ENCODE measurements at places on chromosomes 11 and 22.
A peak's percentile ranks its signal among the peaks of the same experiment; 100 is the strongest.

GRCh38 chr11:112016088-112016764 lies 9.0 kb upstream of the DLAT start:
- no peak for DNase-seq

- DNase-seq, result no peak
Observed at GRCh38 chr11:10309163-10310093, 4.6 kb downstream of the ADM start.

- DNase-seq, result no peak
Observed at GRCh38 chr22:46484861-46485595, 52.4 kb downstream of the CELSR1 start.

- DNase-seq, result no peak
Observed at GRCh38 chr11:10858439-10859325, 829 bp upstream of the ZBED5 start.

DNA sequence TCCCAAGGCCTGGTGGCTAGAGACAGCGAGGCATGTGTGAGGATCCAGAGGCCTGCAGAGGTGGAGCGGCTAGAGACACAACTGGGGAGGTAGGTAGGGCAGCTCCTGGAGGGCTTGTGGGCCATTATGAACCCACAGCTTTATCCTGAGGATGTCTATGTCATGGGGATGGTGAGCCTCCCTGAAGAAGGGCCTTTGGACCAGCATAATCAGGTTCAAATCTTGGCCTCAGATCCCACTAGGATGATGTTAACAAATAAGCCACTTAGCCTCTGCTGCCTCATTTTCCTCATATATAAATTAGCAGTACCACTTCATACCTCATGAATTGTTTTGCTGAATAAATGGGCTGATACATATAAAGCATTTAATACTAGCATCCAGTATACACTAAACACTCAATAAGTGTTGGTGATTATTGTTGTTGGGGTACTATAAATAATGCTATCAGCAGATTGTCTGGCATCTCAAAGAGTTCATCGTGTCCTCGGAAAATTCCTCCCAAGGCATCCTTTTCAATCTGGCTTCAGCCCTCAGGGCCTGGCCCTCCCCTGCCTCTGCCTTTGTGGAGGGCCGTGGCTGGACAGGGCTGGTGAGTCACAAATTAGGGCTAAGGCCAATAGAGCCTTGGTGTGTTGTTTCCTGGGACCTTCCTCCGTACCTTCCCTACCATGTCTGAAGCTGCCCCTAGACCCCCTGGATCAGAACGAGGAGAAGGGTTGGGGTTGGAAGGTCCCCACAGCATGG lies 30.9 kb upstream of the LRRC32 start:
- no peak for DNase-seq

DNA sequence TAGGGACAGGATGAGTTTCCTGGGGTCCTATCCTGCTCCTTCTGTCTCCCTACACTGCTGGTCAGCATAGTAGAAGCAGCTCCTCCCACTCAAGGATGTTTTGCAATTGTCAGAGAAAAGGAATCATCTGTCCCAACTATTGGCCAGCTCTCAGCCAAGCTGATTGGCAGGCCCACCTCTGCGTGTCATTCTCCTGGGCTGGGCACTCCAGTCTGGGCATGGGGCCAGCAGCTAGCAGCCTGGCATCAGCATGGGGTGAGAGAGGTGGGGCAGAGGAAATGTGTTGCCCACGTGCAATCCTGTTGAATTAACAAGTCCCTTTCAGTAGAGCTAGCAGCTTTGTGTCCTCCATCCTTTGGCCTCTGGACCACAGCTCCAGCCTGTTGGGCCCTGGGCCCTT lies 14.1 kb downstream of the ANKK1 start:
- DNase-seq, result no peak

DNA sequence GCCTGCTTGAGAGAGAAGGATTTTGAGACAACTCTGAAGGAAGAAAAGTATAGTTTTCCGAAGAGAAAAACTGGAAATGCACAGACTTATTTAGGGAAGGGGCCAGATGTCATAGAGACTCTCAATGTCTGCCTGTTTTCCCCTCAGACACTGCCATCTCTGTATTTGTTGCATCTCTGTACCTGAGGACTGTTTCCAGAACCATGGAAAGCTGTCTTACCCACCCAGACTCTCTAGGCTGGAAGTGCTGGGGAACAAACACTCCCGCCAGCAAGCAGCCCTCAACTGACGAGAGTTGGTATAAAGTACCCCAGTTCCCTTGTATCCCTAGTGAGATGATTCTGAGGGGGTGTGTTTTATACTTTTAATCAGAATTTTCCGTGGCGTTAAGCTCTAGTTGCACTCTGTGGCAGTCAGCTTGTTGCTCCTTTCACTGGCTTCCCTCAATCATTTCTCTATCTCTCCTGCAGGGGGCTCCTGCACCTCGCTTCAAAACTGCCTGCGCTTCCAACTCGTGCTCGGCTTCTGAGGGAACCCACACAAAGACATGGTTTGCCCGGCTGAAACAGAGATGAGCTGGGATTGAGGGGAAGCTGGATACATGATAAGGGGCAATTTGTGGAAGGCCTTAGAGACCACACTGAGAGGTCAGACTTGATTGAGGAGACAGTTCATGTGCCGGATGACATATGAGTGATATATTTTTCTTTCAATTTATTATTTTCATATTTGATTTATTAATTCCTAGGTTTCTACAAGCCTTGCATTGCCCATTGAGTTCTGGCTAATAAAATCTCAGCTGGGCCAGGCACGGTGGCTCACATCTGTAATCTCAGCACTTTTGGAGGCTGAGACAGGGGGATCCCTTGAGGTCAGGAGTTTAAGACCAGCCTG lies 36.9 kb upstream of the CLPB start:
- DNase-seq, result no peak

GRCh38 chr22:20814221-20814808 lies 40.4 kb downstream of the SERPIND1 start:
- no peak for DNase-seq

DNA sequence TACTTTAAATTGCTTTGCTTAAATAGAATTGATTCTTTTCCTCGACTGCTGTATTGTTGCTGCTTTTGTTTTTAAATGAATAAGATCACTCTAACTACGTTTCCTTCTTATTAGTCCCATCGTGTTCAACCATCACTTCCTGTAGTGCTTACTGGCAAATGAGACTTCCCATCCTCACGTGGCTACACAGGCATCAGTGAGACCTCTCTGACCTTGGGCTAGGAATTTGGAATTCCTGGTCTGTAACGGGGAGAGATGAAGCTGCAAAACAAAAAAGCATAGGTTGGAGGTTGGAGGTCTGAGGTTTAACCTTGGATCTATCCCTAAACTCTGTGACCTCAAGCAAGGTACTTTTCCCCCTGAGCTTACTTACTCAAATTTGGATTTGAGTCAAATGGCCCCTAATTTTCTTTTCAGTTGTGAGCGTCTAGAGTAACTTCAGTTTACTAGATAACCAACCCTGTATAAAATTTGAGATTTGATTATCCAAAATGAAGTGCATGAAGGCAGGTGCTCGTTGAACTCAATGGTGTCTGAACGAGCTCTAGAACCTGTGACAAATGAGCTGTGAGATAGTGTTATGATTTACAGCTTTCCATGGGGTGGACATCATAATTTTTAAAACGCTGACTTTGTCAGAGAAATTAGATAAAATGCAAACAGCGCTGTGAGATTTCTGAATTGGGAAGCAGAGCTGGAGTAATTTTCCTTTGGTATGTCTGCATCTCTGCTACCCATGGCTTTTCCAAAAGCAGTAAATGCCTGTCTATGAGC lies 151.2 kb downstream of the DBX1 start:
- no peak for DNase-seq

- no peak for DNase-seq
Observed at GRCh38 chr11:47061429-47062178, 115.1 kb downstream of the ARFGAP2 start.

- DNase-seq, result peak; percentile 33
Observed at GRCh38 chr22:21624120-21624879, 5.5 kb downstream of the YDJC start.

- DNase-seq, result no peak
Observed at GRCh38 chr11:65429068-65429681, 6.6 kb downstream of the NEAT1 start.

GRCh38 chr22:26681395-26681821 lies 24.0 kb downstream of the MIAT start:
- DNase-seq, result no peak

GRCh38 chr11:110297076-110297725 lies 787 bp upstream of the RDX start:
- DNase-seq, result no peak

DNA sequence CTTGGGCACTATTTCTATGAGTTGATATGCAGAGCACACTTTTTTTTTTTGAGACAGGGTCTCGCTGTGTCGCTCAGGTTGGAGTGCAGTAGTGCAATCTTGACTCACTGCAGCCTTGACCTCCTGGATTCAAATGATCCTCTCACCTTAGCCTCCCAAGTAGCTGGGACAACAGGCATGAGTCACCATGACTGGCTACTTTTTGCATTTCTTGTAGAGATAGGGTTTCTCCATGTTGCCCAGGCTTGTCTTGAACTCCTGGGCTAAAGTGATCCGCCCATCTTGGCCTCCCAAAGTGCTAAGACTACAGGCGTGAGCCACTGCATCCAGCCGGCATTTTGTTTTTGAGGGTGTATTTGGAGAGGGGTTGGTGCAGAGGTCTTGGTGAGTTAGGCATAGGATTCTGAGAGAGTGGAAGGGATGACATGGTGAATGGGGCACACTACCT lies 29.9 kb upstream of the MTCH2 start:
- DNase-seq, result no peak

GRCh38 chr11:74453373-74453975 lies 13.9 kb downstream of the KCNE3 start:
- peak; percentile 32 for DNase-seq

GRCh38 chr11:2774173-2775082 lies 74.6 kb upstream of the KCNQ1OT1 start:
- DNase-seq, result no peak

DNA sequence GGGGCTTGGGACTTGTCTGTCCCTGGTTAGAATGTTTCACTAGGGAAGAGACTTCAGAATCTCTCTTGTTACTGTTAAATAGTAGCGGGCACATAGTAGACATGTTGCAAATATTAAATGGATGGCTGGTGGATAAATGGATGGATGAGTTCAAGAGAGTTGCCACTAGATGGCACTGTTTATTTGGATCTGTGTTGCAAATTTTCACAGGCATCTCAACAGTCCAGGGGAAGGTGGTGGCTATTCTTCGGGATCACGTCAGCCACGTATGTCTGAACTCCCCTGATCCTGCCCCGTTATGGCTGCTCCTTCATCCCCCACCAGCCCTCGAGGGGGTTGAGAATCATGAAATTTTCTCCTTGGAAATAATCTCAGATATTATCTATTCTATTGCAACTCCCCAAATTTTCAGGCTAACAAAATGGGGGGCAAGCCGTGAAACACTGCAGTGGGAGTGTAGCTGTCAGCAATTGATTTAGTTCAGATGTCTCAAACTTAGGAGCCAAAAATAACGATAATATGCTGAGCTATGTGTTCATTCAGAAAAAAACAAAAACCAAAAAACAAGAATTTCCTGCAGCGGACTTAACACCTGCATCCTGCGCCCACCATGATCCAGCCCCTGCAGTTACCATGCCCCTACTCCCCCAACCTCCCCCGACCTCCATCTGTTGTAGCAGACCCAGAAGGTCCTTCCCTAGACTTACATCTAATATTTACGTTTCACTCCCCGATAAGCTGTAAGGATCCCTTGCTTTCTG lies 29.1 kb upstream of the BIRC3 start:
- DNase-seq, result no peak

- no peak for DNase-seq
Observed at GRCh38 chr11:110196884-110197420, 99.5 kb downstream of the RDX start.

DNA sequence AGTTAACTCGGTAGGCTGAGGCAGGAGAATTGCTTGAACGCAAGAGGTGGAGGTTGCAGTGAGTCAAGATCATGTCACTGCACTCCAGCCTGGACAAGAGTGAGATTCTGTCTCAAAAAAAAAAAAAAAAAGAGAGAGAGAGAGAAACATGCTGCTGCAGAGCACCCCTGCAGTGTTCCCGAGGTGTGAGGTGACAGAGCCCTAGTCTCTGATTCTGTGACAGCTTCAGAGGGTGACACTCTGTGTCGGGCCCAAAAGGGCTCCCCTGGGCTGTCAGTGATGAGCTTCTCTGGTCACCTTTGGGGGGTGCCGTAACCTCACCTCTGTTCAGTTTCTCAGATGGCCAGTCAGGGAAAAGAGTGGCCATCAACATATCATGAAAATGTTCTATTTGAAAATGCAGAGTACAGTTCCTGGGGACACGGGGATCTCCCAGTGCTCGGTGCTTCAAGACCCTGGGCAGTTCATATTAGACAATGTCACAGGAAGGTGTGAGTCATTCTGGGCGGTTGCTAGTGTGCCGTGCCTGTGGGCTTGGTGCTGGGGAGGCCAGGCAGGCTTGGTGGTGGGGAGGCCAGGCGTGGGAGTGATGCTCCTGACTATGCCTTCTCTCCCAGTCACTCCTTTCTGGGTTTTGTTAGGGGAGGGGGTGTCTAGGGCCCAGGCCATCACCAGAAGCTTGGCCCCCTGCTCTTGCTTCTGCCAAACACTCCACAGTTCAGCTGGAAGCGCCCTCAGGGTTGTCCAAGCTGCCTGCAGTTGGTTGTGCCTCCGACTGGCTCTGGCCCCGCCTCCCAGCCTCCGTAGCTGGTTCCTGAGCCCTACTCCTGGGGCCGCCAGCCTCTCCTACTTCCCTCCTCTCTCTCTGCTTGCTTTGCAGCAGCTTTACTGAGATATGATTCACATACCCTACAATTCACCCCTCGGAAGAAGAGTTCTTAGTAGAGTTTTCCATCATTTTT lies 52.5 kb upstream of the CLDN5 start:
- peak; percentile 26 for DNase-seq

DNA sequence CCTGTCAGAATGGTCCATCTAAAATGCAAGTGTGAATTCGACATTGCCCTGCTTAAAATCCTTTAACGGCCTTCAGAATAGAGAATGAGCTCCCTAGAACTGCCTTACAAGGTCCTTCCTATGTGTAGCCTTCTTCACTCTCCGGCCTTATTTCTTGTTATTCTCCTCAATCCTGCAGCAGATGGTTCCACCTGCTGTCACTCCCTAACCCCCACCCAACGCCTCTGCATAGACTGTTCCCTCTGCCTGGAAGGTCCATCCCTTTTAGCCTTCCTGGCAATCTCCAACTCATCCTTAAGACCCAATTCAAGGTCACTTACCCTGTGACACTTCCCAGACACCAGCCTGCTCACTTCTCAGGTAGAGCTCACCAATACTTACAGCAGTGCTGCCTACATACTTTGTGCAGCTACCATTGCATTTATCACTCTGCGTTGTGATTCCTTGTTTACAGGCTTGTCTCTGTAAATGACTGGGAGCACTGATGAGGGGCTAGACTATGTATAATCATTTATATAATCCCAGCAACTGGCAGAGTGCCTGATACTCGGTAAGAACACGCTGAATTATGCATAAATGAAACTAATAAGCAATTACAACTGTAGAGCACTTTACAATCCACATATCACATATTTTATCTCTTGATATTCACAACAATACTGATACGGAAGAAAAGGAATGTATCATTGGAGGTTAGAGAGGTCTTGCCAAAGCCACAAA lies 58.9 kb downstream of the CLPB start:
- no peak for DNase-seq

Data from stimulated activated CD8-positive, alpha-beta memory T cell treated with anti-CD3 and anti-CD28 coated beads, Interleukin-7, amount 100 ng/mL, for 24 hours (primary cell).